ENCODE measurements at places on chromosomes 2 and 18.

DNA sequence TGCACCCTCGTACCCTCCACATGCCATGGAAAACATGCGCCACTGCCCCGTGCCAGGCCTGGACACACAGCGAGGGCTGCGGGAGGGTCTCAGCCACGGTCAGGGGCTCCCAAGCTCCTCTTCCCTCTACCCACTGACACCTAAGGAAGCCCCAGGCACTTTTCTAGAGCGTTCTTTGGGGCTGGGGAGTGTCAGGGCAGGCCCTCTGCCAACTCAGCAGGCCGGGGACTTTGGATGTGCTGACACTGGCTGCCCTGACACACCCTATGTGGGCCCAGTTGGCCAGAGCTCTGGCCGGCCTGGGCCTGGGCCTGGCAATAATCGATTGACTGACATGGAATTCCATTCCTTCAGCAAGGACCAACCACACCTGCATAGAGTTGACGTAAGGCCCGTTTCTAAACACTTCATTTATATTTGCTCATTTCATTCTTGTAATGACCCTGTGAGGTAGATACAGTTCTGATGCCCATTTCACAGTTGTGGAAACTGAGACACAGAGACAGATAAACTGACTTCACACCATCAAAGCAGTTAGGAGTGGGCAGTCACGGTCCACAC lies 70.5 kb downstream of the ZFP36L2 start:
- no peak for DNase-seq

DNA sequence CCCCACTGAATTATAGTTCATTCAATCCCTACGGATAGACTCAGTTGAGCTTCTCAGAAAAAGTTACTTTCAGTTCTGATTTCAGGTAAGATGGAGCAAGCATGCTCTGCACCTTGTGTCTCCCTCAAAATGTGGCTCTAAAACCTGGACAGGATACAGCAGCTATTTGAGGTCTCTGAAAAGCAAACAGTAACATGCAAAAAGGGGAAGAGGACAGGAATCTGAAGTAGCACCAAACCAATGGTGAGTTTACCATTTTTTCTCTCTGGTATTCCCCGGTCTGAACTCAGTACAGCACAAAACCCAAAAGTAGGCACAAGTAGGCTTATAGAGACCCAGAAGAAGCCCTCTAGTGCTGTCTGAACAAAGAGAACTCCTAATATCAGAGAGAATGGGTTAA lies 34.1 kb downstream of the LANCL1 start:
- DNase-seq, result no peak

GRCh38 chr2:114170070-114170469 lies 272.4 kb upstream of the DPP10 start:
- no peak for DNase-seq

DNA sequence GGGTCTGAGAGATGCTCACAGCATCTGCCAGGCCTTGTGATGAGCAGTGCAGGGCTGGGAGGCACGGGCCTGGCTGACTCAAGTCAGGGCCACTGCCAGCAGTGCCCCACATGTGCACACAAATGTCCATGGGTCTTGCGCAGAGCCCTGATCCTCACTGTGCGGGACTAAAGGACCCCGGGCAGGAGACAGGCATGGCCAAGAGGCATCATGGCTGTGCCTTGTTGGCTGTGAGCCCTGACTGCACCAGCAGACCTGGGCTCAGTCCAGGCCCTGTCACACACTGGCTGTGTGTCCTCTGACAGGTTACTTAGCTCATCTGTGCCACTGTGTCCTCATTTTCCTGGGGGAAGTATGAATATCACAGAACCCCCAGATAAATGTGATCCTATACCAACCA lies 4.0 kb downstream of the KCNIP3 start:
- DNase-seq, result no peak

- no peak for DNase-seq
Measured at GRCh38 chr2:41736586-41736985, 311.2 kb upstream of the PKDCC start.

- no peak for DNase-seq
Measured at GRCh38 chr2:233400341-233400740, 46.0 kb downstream of the DGKD start.

DNA sequence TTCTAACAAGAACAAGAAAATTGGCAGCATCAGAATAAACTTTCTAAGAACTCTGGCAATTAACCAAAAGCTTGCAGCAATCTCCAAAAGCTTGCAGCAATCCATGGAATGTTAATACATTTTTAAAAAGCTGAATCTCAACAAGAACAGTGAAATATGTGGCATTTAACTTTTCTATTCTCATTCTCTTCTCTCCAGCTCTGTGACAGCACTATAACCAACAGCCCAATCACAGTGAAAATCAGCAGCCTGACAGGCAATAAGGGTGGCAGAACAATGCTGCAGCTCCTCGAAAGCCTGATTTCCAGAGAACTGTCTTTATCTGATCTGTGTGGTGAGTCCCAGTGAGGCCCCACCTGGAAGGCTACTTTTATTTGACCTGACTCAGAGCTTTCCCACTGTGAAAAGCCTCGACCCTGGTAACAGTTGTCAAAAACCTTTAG lies 60.0 kb downstream of the TMEM131 start:
- peak; percentile 88 for DNase-seq

- DNase-seq, result no peak
Measured at GRCh38 chr18:22084547-22084946, 84.8 kb upstream of the GATA6 start.

GRCh38 chr2:105329197-105329554 lies 359 bp downstream of the TGFBRAP1 start:
- DNase-seq, result no peak

- DNase-seq, result no peak
Measured at GRCh38 chr2:109195193-109196045, 66.4 kb downstream of the SH3RF3 start.

DNA sequence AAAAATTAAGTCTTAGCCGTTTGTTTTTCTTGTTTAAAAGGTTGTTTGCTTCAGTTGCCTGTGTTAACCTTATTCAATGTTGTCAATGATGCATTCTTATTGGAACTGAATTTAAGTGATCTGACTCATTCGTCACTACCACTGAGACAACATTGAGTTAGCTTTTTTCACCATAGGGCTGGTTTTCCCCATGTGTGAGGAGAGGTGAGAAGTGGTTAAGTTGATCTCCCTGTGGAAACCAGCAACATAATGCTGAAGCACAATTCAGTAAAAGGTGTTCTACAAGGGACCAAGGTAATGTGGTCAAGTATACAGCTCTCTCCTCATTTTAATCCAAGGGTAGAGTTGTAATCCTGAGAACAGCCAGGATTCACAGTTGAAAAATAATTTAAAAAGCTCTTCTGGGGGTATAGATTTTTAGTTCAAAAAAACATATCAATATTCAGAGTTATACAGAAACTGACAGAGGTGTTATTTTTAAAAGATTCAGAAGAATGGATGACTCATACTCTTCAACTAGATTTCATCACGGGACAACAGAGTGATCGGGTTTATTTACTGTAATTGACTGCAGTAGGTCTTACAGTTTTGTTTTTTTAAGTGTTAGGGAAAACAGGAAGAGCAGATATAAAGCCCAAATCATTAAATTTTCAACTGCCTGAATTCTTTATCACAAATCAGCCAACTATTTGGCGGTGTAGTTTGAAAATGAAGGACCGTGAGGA lies 12.6 kb downstream of the NOP58 start:
- peak; percentile 76 for DNase-seq

GRCh38 chr2:112150851-112151250 lies 12.7 kb downstream of the FBLN7 start:
- no peak for DNase-seq

DNA sequence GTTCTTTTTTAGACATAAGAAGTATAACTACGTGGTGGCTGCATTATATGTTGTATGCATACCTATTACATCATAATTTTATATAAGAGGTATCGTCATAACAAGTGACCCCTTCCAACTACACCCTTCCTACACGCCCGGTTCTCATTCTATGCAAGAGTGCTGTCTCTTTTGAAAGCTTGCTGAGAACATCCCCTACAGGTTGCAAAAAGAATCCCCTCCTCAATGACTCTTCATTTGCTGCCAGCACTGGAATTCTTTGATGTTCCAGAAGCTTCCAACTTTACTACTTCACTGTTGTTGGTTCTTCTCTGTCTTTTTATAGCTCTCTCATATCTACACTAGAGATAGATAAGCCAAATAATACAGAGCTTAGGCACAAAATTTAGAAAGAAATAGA lies 66.4 kb downstream of the CDH7 start:
- no peak for DNase-seq

- DNase-seq, result no peak
Measured at GRCh38 chr2:47751856-47752414, 31.0 kb upstream of the MSH6 start.

GRCh38 chr2:207502577-207503198 lies 27.1 kb upstream of the CREB1 start:
- no peak for DNase-seq

DNA sequence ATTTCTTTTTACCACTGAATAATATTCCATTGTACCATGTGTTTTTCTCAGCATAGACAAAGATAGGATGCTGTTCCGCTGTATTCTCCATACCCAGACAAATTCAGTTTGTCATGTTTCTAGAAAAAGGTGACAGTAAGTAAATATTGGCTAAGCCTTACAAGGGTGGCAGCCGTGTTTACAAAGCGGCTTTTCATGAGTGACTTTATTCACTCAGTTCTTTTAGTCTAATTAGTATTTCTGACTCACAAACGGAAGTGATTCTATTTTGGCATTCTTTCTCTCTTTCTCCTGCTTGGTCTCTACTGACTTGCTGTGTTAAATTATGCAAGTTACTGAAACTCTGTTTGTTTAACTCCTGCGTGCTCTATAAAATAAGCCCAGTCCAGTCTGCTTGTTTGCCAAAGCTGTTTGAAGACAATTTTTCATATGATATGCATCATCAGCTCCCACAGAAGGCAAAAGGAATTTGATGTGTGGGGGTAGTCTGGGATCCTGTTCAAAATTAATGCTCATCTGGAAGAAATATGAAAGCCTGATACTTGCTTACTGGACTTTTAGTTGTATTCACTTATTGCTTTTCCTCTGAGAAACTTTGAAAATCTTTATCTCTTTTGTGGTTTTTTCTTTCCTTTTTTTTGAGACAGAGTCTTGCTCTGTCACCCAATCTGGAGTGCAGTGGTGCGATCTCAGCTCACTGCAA lies 2.3 kb upstream of the PLEKHH2 start:
- DNase-seq, result peak; percentile 90

GRCh38 chr18:79531926-79532312 lies 136.2 kb downstream of the NFATC1 start:
- DNase-seq, result no peak

- no peak for DNase-seq
Measured at GRCh38 chr2:168663993-168664392, 138.4 kb upstream of the NOSTRIN start.

- DNase-seq, result no peak
Measured at GRCh38 chr2:179814050-179814449, 47.4 kb downstream of the ZNF385B start.

GRCh38 chr2:68091439-68092034 lies 28.7 kb upstream of the C1D start:
- DNase-seq, result peak; percentile 6

GRCh38 chr2:27255660-27256059 lies 7.2 kb downstream of the SLC30A3 start:
- DNase-seq, result peak; percentile 64

DNA sequence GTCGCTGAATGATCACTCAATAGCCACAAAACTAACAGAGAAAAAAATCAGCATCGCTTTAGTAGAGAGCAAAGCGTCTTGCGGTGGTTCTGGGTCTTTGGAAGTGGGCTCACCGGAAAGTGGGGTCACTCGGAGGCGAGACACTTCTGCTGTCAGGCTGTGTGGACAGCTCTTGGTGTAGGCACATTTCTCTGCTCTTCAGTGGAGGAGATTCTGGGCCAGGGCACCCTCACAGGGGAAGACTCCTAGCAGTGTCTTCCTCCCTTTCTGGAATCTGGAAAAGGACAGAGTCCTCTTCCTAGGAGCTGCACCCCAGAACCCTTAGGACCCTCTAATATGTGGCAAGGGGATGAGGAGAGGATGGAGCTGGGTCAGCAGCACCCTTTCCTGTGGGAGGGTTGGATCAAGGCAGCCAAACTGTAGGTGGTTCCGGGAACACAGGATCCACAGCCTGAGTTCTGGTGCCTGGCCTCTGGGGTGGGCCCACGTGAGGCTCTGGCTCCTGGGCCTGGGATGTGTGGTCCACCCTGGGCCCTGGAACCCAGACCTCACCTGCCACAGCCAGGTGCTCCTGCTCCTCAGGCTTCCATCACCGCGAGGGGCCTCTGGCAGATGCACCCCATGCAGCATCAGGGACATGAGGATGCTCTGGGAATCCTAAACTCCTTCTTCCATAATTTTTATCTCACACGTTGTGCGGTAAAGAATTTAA lies 25.1 kb downstream of the GPR35 start:
- no peak for DNase-seq

- no peak for DNase-seq
Measured at GRCh38 chr2:240624011-240624949, 1.0 kb upstream of the GPR35 start.

GRCh38 chr2:208147008-208147407 lies 1.1 kb upstream of the CRYGB start:
- DNase-seq, result no peak

- DNase-seq, result no peak
Measured at GRCh38 chr2:176099728-176100546, at the start of gene HOXD12. Gene HOXD12 (plus strand): TSS chr2:176099795. CDS start chr2:176099802, 7 bp downstream.

GRCh38 chr18:9475643-9476591 lies 604 bp downstream of the RALBP1 start:
- peak; percentile 16 for DNase-seq

DNA sequence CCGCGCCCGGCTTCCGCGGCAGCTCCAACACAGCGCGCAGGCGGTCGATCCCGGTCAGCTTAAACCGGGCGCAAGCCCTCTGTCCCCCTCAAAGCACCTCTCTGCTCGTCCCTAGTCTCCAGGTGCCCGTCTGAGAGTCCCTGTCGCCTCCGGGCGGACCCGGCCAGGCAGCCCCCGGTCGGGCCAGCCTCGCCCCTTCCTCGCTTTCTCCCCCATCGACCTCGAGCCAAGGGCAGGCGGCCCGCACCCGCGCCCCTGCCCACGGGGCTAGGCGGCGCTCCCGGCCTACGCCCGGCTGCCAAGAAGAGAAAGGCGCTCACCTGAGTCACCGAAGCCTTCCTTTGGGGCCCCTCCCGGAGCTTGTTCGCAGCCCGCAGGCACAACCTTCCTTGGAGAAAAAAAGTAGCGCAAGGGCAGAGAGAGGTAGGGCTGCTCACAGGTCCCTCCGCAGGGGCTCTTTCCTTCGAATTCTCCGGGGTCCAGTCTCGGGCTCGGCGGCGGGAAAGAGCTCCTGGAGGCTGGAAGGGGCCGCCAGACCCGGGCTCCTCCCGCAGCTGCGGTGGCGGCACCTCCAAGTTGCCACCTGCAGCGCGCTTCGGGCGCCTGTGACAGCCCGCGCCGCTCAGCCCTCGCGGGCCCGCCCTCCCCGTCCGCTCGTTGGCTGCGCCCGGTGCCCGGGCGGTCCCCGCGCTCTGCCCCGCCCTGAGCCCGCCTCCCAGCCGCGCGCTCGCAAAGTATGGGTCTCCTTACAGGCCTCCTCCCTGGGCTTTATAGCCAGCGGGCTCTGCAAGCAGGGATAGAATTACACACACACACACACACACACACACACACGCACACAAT lies 86.5 kb upstream of the EPB41L3 start:
- peak; percentile 29 for DNase-seq

GRCh38 chr18:48167897-48168253 lies 237.4 kb upstream of the SMAD2 start:
- DNase-seq, result no peak

Measured in fibroblast of gingiva (primary cell).